ENCODE measurements at places on chromosomes 13 and 19.

GRCh38 chr13:47175172-47175866 lies 278.5 kb upstream of the HTR2A start:
- peak; percentile 90 for DNase-seq

DNA sequence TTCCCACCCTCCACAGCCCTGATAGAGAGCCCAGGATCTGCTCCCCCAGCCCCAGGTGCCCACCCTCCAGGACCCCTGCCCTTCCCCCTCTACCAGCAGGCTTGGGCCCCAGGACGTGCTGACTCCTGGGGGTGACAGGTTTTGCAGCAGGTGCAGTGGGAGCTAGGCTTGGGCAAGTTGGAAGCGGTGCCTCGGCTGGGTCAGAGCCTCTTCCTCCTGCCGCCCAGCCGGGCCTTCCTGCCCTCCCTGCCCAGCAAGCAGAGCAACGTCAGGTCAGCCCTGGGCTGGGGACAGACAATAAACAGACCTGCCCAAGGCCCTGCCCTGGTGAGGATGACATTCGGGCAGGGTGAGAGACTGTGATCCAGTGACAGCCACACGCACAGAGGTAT lies 9.2 kb upstream of the NCCRP1 start:
- no peak for DNase-seq

GRCh38 chr13:99860745-99861144 lies 110.8 kb downstream of the ZIC5 start:
- no peak for DNase-seq

GRCh38 chr19:13621413-13621812 lies 115.1 kb upstream of the CACNA1A start:
- DNase-seq: peak; percentile 87

GRCh38 chr19:30516531-30516930 lies 144.3 kb downstream of the ZNF536 start:
- peak; percentile 70 for DNase-seq

DNA sequence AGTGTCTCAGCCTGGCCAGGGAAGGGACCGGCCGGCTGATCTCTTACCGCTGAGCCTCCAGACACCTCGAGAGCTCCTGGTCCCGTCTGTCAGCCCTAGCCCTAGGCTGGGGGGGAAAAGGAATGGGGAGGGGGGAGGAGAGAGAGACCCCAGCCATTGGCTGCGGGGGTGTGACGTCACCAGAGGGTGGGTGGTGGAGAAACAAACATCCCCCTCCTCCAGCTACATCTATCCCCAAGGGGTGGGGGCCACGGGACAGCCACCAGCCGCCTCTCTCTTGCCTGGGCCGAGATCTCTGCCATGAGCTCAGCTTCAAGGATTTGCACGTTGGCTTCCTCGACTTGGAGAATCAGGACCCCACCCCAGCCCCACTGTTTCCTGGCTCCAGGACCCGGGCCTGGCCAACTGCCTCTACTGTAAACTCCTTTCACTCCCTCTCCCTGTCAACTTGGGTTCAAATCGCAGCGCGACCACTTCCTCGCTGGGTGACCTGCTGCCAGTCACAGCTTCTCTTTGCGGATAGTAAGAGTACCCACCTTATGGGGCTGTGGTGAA lies at the start of gene PRX:
PRX (minus strand) TSS at position 88 of the 555 bp plus-strand sequence. CDS start 5,446 bp downstream, outside the sequence.
- no peak for DNase-seq

- no peak for DNase-seq
Observed at GRCh38 chr19:54574527-54575056, 1.0 kb downstream of the LILRA2 start.

DNA sequence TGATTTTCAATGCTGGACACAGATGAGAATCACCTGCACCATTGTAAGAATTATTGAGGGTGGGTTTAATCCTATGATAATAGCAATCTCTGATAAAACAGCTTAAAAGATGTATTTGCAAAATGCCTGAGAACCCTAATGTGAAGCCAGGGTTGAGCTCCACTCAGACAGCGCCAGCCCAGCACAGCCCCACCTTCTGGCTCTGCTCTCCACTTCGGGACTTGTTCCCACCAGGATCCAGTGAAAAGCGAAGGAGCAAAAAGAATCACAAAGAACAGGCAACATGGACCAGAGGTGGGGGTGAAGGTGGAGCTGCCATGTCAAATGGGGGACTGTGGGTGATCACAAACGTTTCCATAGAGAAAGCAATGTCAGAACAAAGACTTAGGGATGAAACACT lies 18.6 kb upstream of the ZNF816 start:
- no peak for DNase-seq

DNA sequence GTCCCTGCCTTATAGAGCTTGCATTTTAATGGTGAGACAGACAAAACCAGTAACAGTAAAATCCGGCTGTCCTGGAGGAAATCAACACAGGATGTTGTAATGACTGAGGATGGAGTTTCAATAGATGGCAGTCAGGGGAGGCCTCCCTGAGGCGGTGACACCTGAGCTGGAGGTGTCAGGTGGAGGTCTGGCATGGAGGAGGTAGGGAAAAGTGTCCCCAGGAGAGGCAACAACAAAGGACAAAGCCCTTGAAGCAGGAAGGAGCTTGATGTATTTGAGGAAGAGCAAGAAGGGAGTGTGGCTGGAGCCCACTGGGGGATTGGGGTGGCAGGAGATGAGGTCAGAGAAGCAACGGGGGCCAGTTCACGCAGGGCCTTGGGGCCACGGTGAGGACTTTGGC lies 7.8 kb downstream of the GRIN2D start:
- no peak for DNase-seq

DNA sequence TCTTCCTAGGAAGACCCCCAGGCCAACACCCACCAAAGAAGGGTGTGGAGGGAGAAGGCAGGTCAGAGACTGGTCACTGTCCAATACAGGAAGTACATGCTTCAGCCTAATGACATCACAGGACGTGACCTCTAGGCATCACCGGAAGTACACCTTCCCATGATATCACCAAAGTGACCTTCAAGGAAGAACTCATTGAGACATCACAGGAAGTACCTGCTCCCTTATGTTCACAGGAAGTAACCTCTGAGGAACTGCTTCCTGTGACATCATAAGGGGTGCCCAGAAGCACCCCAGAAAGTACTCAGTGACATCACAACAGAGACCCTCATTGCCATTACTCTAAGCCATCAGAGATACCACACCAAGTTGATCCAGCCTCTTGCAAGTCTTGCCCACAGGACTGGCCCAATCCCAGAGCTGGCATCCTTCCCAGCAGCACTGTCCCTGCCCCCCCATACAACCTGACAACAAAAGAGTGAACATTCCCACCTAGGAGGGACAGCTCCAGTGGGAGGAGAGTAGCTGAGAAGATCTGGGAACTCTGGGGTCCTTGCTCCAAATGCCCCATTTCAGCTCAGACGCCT lies 24.2 kb upstream of the NANOS2 start:
- no peak for DNase-seq

DNA sequence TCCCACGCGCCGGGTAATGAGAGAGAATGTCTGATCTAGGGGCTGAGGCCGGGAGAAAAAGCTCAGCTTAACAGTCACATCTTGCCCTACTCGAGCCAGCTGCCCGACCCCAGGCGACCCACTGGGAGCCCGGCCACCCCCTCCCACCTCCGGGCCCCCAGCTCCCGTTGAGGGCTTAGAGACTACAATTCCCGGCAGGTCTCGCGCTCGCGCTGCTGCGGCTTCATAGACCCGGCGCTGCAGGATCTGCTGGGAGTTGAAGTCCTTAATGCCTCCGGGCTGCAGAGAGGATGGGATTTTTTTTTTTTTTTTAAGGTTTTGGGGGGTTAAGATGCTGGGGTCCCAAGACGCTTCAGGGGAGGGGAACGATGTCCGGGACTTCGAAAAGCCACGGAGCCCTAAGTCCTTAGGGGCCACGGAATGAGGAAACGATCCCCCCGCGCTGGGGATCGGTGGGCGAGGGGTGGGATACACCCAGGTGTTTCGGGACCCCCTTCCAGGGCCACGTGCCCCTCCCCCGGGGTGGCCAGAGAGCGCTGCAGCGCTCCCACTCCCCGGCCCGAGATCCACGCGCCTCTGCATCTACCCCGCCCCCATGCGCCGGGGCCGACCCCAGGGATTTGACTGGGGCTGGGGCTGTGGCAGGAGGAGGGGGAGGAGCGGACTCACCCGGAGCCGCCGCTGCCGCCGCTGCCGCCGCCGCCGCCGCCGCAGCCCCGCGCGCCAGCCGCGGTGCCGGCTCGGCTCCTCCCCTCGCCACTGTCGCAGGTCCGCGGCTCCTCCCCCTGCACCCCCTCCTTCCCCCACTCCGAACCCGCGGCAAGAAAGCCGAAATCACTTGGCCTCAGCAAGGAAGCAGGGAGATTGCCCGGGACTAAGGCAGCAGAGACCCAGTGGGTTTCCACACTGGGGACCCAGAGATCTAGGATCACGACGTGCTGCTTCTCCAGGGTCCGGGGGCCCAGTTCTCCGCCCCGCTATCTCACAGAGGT lies at the start of gene SYT3:
SYT3 (minus strand) TSS at position 761 of the 992 bp plus-strand sequence. CDS start 2,470 bp downstream, outside the sequence.
- peak; percentile 20 for DNase-seq

GRCh38 chr13:20222553-20222952 lies 9.6 kb downstream of the GJB6 start:
- DNase-seq: no peak

- DNase-seq: no peak
Observed at GRCh38 chr19:628168-628567, 5.2 kb downstream of the POLRMT start.

DNA sequence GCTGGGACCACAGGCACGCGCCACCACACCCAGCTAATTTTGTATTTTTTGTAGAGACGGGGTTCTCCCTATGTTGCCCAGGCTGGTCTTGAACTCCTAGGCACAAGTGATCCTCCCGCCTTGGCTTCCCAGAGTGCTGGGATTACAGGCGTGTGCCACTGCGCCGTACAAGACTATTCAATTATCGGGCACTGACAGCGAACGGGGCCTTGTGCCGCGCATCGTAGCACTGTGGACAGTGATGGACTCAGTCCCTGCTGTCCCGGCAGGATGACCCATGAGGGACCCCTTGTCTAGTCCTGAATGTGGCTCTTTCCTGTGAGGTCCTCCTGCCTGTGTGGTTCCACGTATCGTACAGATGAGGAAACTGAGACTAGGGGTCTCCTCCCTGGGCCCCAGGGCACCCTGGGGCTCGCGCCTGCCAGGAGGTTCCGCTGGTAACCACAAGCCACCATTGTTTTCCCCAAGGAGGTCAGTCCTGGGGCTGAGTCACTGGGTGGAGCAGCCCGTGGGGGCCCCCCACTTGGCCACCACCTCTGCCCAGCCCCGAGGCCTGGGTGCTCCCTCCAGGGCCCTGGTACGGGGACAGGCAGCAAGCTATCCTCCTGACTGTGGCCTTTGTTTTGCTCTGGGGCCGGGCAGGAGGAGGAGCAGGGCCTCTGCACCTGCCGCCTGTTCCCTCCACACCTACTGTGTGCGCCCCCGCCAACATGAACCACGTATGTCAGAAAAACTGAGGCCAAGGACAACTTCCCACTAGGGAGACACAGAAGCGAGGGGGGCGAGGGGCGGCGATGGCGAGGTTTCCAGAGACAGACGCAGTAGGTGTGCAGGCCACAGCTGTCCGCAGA lies 2.9 kb upstream of the TCF3 start:
- no peak for DNase-seq

DNA sequence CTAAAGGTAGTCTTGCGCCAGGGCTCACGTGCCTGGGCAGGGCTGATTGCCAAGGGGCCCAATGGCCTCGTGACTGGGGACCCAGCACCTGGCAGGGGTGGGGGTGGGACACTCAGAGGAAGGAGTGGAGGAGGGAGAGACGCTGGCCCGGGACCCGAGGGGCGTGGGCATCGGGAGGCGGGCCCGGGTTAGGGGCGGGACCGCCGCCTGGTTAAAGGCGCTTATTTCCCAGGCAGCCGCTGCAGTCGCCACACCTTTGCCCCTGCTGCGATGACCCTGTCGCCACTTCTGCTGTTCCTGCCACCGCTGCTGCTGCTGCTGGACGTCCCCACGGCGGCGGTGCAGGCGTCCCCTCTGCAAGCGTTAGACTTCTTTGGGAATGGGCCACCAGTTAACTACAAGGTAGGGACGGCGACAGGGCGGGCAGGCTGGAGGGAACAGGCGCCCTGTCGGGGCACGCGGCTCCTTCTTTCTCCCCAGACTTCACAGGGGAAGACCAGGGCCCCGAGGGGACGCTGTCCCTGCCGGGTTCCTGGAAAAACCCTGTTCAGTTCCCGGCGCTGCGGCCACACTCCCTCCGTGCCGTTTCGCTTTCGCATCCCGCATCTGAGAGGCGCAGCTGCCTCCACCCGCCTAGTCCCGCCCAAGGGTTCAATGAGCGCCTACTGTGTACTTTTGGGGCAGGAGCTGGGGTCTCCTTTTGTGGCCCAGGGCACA lies at the start of gene IFI30:
IFI30 (plus strand) TSS at position 242 of the 717 bp plus-strand sequence; CDS start at position 271, 29 bp downstream.
- DNase-seq: no peak

DNA sequence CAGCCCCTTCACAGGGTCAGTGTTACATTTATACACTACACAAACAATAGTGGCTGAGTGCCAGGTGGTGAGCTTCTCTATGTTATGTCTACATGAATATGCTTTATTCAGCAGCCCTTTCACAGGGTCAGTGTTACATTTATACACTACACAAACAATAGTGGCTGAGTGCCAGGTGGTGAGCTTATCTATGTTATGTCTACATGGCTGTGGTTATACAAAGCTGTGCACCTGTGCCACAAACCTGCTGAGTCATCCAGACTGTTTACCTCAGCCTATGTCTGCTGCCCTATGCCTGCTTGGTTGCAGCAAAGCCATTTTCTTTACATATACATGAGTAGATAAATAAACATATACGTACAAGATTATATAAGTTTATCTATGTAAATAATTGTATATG lies 76.5 kb downstream of the ZNF726 start:
- no peak for DNase-seq

GRCh38 chr13:99150575-99151361 lies 49.9 kb upstream of the UBAC2 start:
- peak; percentile 87 for DNase-seq

DNA sequence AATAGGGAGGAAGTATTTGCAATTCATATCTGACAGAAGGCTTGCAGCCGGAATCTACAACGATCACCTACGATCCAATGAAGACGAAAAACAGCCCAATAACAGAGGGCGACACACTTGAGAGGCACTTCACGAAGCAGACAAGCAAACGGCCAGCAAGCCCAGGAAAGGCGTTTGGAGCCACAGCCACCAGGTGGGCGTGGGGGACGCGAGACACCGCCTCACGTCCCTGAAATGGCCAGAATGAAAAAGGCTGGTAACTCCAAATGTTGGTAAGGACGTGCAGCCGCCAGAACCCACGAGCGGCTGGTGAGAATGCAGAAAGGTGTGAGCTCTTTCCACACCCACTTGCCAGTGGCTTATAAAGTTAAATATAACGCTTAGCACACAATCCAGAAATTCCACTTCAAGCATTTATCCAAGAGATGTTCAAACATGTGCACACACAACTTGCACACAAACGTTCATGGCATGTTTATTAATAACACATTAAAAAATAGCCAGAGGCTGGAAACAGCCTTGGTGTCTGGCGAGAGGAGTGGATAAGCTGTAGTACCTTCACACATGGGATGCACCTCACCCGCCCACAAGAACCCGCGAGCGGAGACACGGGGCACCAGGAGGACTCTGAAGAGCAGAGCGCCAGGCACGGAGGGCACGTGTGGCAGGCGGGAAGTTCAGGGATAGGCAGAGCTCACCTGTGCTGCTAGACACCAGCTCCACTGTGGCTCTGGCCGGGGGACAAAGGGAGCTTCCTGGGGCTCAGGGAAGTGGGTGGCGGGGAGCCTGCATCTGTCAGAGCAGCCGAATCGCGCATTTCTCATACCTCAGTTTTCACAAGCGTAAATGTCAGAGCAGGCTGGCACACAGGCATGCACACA lies 89.3 kb downstream of the SPACA7 start:
- DNase-seq: no peak

- DNase-seq: no peak
Observed at GRCh38 chr19:47096100-47096704, 17.4 kb downstream of the ZC3H4 start.

All from fibroblast of upper back skin (primary cell).